ENCODE measurements at places on chromosomes 3 and 15.

GRCh38 chr15:49242820-49243219, 72.8 kb downstream of the GALK2 start:
- peak; percentile 80 for DNase-seq

DNA sequence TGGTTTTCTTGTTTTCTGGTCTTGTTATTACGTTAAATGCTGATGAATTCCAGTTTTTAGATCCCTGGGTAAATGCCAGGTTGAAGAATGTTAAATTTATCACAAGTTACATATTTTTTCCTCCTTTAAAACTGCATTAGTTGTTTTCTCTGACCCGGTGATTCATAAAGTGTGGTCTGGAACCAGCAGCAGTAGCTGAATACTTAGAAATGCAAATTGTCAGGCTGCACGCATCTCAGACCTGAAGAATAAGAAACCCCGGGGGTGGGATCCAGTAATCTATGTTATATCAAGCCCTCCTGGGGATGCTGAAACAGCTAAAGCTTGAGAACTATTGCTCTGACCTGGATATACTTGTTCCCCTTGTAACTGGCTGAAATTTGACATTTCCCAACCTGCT, 69.1 kb downstream of the PEX5L start:
- DNase-seq: no peak

DNA sequence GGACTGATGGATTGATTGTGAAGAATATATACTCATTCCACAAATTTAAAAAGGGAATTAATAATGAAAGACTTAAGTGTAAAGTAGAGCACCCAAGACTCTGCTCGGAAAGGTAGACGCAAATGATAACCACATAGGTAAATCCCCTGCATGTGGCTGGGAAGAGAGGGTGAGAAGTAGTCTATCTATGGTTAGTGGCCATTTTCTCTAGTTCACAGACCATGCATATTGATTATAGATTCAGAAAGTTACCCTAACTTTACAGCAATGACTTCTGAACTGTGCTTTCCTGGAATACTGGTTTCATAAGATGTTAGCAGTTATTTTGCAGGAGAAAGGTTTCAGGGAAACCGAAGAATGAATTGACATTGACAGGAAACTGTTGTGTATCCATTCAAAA, 51.7 kb downstream of the CASR start:
- DNase-seq: no peak

- DNase-seq: peak; percentile 7
These were observed 95.8 kb downstream of the ZPLD1 start for GRCh38 chr3:102530415-102531181.

DNA sequence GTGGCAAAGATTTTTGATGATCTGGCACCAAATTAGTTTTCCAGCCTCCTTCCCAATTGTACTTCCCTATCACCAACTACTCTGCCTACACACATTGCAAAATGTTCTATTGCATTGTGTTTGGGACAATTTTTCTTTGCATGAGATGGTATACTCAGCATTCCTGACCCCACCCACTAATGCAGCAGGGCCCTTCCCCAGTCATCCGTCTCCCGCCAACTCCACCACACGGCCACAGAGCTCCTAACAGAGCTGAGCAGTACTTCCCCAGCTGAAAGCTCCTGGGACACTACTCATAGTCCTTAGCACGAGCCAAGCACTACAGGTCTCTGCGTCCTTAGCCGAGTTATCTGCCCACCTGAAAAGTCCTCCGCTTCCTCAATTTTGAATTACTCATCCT, 34.2 kb downstream of the TXNRD3 start:
- DNase-seq: no peak

DNA sequence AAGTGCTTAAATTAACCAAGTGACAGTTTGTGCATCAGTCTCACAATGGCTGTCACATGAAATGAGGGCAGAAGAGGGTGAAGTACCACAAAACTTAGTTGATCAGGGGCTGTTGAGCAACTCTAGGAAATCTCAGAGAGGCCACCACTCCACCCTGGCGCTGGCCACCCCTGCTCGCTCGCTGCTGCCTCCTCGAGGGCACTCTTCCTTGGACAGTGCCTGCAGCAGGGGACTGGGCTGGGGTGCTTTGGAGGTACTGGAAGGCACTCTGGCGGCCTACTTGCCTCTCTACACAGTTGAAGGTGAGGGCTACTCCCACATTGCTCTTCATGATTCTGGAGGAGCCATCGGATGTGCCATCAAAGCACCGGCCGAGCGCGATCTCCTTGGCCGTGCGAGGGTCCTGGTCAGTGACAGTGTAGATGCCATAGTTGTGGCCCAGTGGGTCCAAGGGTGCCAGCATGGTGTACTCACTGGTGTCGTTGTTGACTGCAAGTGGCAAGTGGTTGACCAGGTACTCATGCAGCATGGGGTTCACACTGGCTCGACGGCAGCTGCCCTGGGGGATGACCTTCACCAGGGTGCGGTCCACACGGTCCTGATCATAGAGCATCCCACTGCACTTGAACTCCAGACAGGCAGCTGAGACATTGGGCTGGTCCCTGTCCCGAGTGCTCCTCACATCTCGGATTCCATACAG, 11.6 kb upstream of the CLPX start:
- no peak for DNase-seq

- DNase-seq: peak; percentile 88
These were observed 5.8 kb upstream of the TOPAZ1 start for GRCh38 chr3:44235604-44236484.

GRCh38 chr3:168524129-168524528, 428.4 kb upstream of the GOLIM4 start:
- DNase-seq: no peak

All from brain microvascular endothelial cell (primary cell).